ENCODE measurements at places on chromosomes 3 and 15.

- H3K4me3 ChIP-seq = no peak overlapping the region
- H3K4me1 ChIP-seq = peaks cover 28% of the 10 kb centered on the region
- H3K27ac ChIP-seq = no peak overlapping the region
- DNase-seq = no peak
Observed at GRCh38 chr3:15286022-15286421, 46.4 kb downstream of the SH3BP5 start.

DNA sequence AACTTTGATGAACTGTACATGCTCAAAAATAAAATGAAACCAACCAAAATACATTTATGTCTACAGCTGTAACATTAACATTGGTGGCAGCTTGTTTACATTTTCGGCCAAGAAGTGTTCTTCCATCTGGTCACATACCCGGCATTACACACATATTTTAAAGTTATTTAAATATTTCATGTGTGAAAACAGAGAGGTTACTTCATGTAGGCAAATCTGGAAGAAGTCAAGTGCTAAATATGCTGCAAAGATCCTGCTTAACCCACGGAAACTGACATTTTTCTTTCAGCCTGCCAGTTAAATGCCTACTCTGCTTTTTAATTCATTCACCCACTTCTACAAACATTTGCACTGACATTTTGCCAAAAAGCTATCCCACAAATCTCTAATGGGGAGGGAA is 69.7 kb downstream of the MB21D2 start:
- no peak overlapping the region for H3K27ac ChIP-seq
- no peak for DNase-seq
- H3K27me3 ChIP-seq = no peaks in the 10 kb centered on the region
- H3K4me1 ChIP-seq = peaks cover 23% of the 10 kb centered on the region
- no peak overlapping the region for H3K4me3 ChIP-seq

DNA sequence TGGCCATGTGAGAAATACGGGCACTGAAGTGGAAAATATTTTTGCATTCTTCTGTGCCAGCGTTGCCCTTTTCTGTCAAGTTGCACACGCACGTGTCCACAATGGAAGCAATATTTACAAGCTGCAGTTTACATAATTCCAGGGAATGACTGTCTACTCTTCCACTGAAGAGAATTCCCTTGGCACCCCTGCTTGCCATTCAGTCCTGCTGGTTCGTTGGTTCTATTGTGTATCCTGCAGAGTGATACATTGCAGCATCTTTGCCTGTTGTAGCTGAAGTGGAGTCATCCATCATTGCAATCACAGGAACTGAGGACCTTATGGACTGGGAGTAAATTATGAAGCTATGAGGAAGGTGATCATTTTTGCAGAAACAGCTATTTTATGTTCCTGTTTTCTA is 759.4 kb downstream of the ROBO2 start:
- H3K27ac ChIP-seq = no peak overlapping the region
- H3K4me1 ChIP-seq = no peaks in the 10 kb centered on the region
- no peak overlapping the region for H3K4me3 ChIP-seq
- no peak for DNase-seq
- no peaks in the 10 kb centered on the region for H3K27me3 ChIP-seq
- no peaks in the 10 kb centered on the region for H3K36me3 ChIP-seq

DNA sequence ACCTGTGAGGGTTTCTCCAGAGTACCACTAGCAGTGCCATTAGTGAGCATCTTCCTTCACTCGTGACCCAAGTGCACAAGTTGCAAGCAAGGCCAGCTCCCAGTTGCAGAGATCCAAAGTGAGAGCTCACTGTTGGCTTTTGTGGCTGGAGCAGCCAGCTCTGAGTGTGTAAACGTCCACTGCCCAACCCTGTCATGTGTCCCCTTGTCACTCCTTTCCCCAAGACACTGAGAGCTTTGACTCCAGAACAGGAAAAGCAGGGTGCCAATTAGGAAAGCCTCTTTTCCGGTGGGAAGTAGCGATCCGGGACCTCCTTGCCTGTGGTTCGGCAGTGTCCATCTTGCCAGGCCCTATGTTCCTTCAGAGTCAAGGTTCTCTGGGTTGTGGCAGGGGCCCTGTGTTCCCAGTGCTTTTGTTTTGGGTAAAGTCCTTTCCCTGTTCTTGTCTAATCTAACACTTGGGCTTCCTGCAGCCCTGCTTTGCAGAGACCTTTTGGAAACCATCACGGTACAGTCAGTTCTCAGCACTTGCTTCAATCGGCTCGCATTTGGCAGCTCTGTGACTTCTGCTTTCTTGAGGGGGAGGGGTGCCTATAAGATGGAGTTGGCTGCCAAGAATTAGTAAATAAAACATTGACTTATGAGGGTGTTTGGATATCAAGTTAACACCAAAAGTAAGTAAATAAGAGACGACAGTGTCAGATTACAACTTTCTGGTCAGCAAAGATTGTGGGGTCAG is 90.5 kb downstream of the DNASE1L3 start:
- no peak for DNase-seq
- no peak overlapping the region for H3K4me3 ChIP-seq
- H3K27me3 ChIP-seq = no peaks in the 10 kb centered on the region
- peaks cover 13% of the 10 kb centered on the region for H3K36me3 ChIP-seq

DNA sequence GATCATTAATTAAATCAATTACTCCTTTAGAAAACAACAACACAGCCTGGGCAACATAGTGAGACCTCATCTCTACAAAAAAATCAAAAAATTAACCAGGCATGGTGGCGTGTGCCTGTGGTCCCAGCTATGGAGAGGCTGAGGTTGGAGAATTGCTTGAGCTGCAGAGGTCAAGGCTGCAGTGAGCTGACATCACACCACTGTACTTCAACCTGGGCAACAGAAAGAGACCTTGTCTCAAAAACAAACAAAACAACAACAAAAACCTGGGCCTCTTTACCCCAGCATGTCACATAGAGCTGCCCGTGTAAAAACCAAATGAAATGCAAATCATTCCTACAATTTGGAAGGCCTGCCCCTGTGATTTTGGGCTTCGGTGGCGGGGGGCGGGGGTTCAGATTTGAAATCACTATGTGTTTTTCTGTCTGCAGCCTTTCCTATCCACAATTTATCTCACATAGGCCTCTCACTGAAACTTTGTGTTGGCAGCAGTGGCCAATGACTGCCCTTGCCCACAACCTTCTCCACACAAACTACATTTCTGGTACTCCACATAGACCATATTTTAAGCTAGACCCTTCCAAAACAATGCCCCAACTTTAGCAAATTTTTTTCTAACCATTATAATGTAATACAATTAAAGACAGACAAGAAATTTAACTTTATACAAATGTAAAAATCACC is 6.5 kb downstream of the ADAM10 start:
- DNase-seq = no peak
- H3K36me3 ChIP-seq = peaks cover 19% of the 10 kb centered on the region
- no peak overlapping the region for H3K4me3 ChIP-seq

- H3K4me1 ChIP-seq = no peaks in the 10 kb centered on the region
- no peak overlapping the region for H3K4me3 ChIP-seq
- no peaks in the 10 kb centered on the region for H3K27me3 ChIP-seq
- DNase-seq = no peak
- H3K36me3 ChIP-seq = peaks cover 1% of the 10 kb centered on the region
- H3K27ac ChIP-seq = no peak overlapping the region
Observed at GRCh38 chr15:58856086-58856485, 77.4 kb downstream of the SLTM start.

GRCh38 chr3:31444220-31445142 is 88.2 kb upstream of the STT3B start:
- peaks cover 4% of the 10 kb centered on the region for H3K36me3 ChIP-seq
- H3K4me3 ChIP-seq = no peak overlapping the region
- H3K27me3 ChIP-seq = no peaks in the 10 kb centered on the region
- DNase-seq = no peak
- H3K27ac ChIP-seq = no peak overlapping the region

- H3K36me3 ChIP-seq = peaks cover 17% of the 10 kb centered on the region
- DNase-seq = no peak
- peaks cover 14% of the 10 kb centered on the region for H3K4me1 ChIP-seq
- H3K27ac ChIP-seq = peak overlapping the region; percentile 2
- peak overlapping the region; percentile 87 for H3K4me3 ChIP-seq
Observed at GRCh38 chr3:49017229-49017970, 980 bp downstream of the DALRD3 start.

GRCh38 chr3:125585595-125586223 is 9.6 kb downstream of the OSBPL11 start:
- H3K4me3 ChIP-seq = no peak overlapping the region
- peak; percentile 67 for DNase-seq
- H3K27ac ChIP-seq = no peak overlapping the region
- no peaks in the 10 kb centered on the region for H3K27me3 ChIP-seq
- H3K4me1 ChIP-seq = peaks cover 28% of the 10 kb centered on the region

DNA sequence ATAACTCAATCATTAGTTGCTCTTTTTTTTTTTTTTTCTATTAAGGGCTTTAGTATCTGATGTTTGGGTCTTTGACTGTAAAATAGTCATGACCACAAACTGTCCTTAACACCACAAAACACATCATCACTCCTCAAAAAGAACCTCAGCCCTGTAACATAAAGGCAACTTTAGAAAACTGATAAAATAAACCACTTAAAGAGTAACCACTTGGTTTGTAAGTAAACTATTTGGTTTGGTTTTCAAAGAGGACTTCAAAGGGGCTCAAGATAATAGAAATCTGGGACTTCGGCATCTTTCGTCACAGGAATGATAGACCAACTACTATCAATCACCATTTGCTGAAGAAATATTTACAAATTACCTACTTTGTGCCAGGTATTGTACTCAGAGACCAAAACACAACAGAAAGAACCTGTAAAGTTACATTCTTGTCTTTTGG is 167.8 kb downstream of the FOXP1 start:
- peaks cover 89% of the 10 kb centered on the region for H3K4me1 ChIP-seq
- H3K4me3 ChIP-seq = peak overlapping the region; percentile 60
- H3K36me3 ChIP-seq = peaks cover 9% of the 10 kb centered on the region
- H3K27ac ChIP-seq = peak overlapping the region; percentile 82
- no peaks in the 10 kb centered on the region for H3K27me3 ChIP-seq

DNA sequence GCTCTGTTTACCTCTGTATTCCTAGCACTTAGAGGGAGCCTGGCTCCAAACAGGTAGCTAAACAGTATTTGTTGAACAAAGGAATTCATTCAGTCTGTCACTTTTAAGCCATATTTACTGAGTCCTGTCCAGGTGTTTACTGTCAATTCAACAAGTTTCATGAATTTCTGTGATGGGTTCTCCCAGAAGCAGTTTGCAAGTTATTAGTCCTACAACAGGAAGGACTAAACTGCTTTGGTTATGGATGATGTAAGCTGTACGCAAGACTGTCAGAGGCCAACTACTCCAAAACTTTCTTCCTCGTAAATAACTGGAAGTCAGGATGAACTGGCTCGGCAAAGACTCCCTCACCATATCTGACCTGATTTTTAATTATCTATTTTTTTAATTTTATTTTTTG is 25.1 kb downstream of the STIMATE start:
- H3K4me3 ChIP-seq = no peak overlapping the region
- peaks cover 37% of the 10 kb centered on the region for H3K4me1 ChIP-seq
- no peaks in the 10 kb centered on the region for H3K36me3 ChIP-seq
- no peak overlapping the region for H3K27ac ChIP-seq
- H3K27me3 ChIP-seq = no peaks in the 10 kb centered on the region
- no peak for DNase-seq

GRCh38 chr3:141331377-141332318 is 36.7 kb upstream of the ZBTB38 start:
- no peaks in the 10 kb centered on the region for H3K27me3 ChIP-seq
- H3K4me3 ChIP-seq = no peak overlapping the region
- DNase-seq = no peak

DNA sequence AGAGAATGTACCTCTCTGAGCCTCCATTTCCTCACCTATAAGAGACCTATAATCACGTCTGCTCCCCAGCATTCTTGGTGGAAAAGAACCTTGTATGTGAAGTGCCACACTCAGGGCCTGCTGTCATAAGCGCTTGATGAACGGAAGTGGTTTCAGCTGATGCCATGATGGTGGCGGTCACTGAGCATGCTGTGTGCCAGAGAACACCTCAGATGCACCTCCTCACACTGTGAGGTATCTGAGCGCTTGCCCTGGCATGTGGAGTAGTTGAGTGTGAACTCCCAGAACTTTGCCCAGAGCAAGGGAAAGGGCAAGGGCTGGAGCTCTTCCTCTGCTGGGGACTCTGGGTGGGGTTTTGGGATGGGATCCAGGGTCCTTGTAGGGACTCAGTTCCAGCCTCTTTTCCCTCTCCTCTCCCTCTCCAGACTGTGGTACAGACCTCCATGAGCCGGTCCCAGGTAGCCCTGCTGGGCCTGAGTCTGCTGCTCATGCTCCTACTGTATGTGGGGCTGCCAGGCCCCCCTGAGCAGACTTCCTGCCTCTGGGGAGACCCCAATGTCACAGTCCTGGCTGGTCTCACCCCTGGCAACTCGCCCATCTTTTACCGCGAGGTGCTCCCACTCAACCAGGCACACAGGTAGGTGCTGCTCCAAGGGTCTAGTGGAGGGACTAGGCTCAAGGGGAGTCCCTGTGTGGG is 2.7 kb downstream of the ABHD14A start:
- peak overlapping the region; percentile 40 for H3K27ac ChIP-seq
- H3K4me3 ChIP-seq = no peak overlapping the region
- H3K4me1 ChIP-seq = peaks cover 36% of the 10 kb centered on the region

GRCh38 chr3:182568261-182568660 is 225.0 kb upstream of the ATP11B start:
- H3K4me3 ChIP-seq = no peak overlapping the region
- no peak overlapping the region for H3K27ac ChIP-seq
- no peaks in the 10 kb centered on the region for H3K36me3 ChIP-seq
- H3K27me3 ChIP-seq = peaks cover 2% of the 10 kb centered on the region
- no peak for DNase-seq

All from activated CD8-positive, alpha-beta T cell treated with anti-CD3 and anti-CD28 coated beads for 36 hours (primary cell).